NCI-H1417 (cell line): ENCODE measurements at places on chromosomes 1 and 21.

- DNase-seq = no peak
Measured at GRCh38 chr1:34749992-34750391, 4.9 kb upstream of the GJB5 start.

DNA sequence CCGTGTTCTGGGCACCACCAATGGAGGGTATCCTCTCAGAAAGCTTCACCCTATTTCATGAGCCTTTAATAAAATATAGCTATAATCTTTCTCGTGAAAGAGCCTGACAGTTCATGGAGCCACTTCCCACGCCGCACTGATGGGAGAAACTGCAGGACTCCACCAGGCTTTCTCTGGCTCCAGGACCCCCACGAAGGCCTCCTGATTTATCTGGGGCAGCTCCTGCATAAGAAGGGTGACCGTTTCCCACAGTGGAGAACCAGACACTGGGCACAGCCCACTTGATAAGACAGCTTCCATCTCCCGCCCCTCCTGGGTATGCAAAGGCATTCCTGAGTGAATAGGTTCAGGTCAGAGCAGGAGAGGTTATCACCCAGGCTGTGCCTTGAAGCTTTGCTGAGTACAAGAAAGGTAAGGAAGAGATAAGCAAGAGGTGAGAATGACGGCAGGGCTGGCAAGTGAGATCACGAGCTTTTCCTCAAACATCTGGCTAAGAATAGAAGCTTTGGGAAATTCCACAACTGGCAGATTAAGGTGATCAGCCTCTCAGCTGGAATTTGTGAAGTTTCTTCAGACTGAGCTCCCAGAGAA, 499.8 kb downstream of the KIF26B start:
- no peak for DNase-seq

GRCh38 chr21:19171585-19171984, 768.0 kb upstream of the TMPRSS15 start:
- DNase-seq = no peak

- no peak for DNase-seq
Measured at GRCh38 chr1:106217765-106218164, 838.7 kb upstream of the PRMT6 start.

DNA sequence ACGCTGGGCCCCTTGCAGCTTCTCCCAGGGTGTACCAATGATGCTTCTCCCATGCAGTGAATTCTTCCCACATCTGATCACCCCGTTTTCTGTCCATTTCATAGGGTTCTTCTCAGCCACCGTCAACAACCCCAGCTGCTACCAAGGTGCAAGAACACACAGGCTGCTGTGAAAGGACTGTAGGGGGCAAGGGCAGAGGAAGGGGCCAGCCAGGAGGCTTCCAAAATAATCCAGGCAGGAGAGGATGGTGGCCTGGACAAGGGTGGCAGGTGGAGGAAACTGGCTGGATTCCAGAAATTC, 113.3 kb upstream of the WNT4 start:
- no peak for DNase-seq

DNA sequence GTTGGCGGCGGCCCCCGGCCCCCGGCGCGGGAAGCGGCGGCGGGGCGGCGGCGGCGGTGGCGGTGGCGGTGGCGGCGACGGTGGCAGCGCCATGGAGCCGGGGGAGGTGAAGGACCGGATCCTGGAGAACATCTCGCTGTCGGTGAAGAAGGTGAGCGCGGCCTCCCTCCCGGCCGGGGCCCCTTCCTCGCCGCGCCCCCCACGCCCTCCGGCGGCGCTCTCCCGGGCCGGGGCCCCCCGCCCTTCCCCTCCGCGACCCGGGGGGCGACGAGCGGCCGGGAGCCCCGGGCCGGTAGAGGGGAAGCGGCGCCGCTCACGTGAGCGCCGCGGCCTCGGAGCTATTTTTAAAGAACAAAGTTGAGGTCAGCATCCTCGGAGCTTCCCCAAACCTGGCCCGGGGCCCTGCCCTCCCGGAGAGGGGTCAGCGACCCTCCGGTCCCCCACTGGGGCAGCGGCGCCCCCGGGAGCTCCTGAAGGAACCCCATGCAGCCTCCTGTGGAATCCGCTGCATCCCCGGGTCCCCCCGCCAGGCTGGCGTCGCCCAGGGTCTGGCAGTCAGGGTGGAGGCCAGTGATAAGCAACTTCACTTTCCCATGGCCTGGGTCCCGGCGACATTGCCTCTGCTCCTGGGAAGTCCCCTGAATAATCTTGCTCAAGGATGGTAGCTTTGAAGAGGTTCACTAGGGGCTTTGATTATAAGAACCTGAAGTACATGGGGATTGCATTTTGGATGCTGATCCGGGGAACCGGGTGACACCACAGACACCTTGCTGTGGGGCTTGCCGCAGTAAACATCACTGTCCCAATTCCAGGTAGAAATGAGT, 560 bp downstream of the PLEKHM2 start:
- DNase-seq = no peak

- DNase-seq = no peak
Measured at GRCh38 chr1:56872597-56872996, 18.0 kb downstream of the C8A start.

GRCh38 chr1:214544791-214545190, 6.6 kb downstream of the PTPN14 start:
- no peak for DNase-seq

DNA sequence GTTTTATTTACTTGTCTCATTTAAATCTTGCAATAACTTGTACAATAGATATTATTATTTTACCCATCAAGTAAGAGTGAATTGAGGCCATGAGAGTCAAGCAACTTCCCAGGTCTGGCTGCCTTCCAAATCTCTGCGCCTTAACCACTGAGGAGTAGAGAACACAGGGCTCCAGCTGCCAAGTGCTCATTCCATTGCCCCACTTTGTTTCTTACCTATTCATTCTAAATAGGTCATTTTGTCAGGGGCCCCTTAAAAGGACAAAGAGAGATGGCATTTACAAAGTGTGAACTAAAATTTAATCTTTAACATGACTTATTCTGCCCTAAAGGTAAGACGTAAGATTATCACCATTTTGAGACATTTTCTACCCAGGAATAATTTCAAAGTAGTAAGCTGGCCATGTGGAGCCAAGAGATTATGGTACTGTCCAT, 3.5 kb downstream of the PPP1R15B start:
- peak; percentile 75 for DNase-seq

DNA sequence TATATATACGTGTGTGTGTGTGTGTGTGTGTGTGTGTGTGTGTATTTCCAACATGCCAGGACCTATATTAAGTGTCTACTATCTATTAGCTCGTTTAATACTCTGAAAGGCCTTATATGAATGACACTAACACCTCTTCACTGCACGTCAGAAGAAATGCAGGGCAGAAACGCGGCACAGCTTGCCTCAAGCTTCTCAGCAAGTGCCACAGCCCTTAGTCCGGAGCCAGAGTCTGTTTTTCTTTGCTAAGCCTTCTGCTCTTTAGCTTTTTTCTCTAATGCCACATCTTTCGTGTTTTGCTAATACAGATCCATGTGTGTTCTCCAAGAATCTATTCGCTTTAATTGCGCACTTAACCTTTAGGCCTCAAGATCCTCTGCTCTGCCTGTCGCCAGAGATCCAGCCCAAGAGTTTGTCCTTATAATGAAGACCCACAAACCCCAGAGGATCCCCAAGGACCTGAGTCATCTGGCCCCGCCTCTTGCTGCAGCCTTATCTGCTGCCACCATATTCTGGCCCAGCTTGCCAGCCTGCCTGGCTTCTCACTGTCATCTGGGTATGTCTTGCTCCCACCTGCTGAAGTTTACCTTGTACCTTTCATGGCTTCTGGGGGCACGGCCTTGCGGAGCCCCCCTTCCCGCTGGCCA, 2.0 kb upstream of the TRIM58 start:
- DNase-seq = no peak

DNA sequence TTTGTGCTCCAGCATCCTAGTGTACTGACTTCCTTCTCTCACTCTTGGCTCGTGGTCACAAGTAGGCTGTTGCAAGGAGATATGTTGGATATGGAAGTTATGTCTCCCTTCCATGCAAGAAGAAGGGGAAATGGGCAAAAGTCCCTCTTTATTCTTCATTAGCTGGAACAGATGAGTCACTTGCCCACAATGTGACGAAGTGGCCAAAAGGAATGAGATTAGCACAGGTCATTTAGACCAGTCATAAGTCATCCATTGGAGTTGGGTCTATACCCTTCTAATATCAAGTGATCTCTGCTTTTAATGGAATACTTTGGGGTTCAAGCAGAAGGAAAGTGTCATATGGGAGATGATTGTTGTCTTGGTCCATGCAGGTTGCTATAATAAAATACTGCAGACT, 91.2 kb upstream of the NGF start:
- no peak for DNase-seq

GRCh38 chr1:206447792-206448191, 22.5 kb upstream of the IKBKE start:
- DNase-seq = no peak

DNA sequence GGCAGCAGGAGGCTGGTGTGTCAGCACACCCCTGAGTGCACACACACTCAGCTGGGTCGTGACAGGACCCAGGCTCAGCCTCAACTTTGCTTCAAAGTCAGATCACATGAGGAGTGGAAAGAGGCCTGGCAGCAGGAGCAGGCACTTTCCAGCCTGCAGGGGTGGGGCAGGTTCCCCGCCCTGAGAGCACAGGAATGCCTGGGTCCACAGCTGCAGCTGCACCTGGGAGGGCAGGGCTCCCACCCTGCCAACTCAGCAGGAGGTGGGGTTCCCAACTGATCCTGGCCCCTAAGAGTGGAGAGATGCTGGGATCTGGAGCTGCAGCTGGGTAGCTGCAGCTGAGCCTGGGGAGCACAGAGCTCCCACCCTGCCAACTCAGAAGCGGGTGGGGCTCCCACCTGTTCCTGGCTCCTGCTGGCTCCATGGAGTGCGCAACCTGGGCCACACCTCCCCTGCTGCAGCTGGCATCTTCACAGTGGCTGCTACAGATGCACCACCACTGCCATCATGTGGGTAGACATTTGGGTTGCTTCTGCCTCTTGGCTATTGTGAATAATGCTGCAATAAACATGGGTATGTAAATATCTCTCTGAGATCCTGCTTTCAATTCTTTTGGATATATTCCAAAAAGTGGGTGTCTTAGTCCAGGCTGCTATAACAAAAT, 415.4 kb downstream of the TTLL7 start:
- no peak for DNase-seq

GRCh38 chr1:24606621-24607020, 36.5 kb upstream of the SRRM1 start:
- no peak for DNase-seq

DNA sequence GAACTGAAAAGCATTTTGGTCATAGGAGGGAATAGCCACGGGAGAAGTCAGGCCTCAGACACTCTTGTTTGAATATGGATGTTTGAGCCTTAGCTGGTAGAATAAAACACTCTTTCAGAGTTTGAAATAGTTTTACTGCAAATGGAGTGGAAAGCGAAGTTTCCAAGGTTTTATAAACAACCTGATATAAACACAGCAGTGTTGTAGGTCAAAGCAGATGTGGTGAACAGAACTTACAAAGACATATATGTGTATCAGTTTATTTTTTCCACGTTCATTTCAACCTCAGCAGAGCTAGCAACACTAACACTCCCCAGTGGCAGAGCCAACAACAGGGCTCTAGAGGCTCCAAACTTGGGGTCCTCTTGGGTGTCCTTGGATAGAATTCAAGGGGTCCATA, 89.9 kb downstream of the WLS start:
- DNase-seq = no peak

GRCh38 chr1:210445931-210446330, 117.2 kb downstream of the HHAT start:
- no peak for DNase-seq

GRCh38 chr1:65264197-65264929, 45.0 kb upstream of the DNAJC6 start:
- peak; percentile 78 for DNase-seq

- DNase-seq = no peak
Measured at GRCh38 chr1:119868176-119868575, 28.1 kb downstream of the ADAM30 start.

DNA sequence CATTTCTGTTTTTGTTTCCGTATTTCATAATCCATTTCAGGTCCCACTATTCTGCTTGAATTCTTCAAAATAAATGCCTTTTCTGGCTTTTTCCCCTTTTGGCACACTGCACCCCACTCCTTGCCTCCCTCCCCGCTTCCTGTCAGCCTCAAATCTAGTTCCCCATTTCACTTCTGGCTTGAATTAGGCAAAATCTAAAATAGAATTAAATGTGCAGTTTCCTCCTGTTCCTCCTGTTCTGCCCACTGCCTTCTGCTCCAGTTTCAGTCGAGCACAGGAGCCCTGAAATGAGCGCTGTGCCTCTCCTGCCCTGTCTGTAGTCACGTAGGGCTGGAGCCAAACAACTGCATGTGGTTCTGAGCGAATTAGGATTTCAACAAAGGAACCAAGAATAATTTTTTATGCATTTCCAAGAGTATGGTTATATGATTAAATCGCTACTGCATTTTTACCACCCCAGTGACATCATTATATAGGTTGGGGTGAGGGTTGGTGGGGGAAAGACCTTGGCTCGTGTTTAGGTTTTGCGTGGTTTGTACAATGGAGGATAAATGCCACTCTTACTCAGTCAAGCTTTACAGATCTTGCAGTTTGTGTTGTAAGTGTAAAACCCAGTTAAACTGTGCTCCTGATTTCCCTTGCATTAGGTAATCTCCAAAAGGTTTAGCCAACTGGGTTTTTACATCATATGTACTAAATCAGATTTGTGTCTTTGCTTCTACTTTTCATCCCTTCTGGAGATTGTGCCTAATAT, 114.9 kb downstream of the VPS13D start:
- DNase-seq = no peak

- no peak for DNase-seq
Measured at GRCh38 chr1:44014365-44015104, 16.7 kb downstream of the SLC6A9 start.

DNA sequence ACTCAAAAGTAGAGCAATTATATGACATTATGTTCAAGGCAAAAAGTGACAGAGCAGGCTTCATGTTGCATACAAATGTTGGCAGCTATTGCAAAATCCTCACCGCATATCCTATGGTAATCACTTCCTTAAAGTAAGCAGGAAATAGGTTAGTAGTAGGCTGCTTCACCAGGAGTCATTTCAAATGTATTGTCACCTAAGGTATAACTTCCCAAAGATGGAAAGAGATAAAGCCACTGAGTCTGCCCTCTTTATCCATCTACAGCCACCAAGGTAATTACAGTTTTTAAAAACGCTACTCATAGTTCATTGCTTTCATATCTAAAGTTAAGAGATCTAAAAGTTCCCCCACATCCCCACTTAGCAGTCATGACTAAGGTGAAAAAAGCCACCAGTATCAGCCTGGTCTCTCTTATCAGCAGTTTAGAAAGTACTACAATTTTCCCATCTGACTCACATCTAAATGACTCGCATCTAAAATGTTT, 31.6 kb upstream of the UBE2U start:
- DNase-seq = no peak
